ENCODE measurements at places on chromosomes 12 and 14. TPM values are rescaled to one million over a fixed set of nuclear protein-coding genes. Genes with fewer than 3 reads are reported as not detected.

The SLC25A47 gene
- 0.07 TPM for polyA plus RNA-seq

The RNASE2 gene
- polyA plus RNA-seq: 2.2 TPM

The PPM1H gene
- polyA plus RNA-seq: 0.56 TPM

The RPGRIP1 gene
- polyA plus RNA-seq: 0.07 TPM

The RAD51AP1 gene
- 0.76 TPM for polyA plus RNA-seq

The GABARAPL1 gene
- polyA plus RNA-seq: 125 TPM

The IGF1 gene
- 139 TPM for polyA plus RNA-seq

The NFATC4 gene
- 39.6 TPM for polyA plus RNA-seq

Data from adipose tissue (tissue), 3 donors.